ENCODE measurements at places on chromosomes 12 and 14.

GRCh38 chr12:54324617-54325441 is at the start of gene COPZ1:
COPZ1 (plus strand) TSS chr12:54325131; CDS start chr12:54325164, 33 bp downstream.
- peak; percentile 97 for DNase-seq

- peak; percentile 68 for DNase-seq
Observed at GRCh38 chr14:97456958-97457357, 659.8 kb downstream of the VRK1 start.

- DNase-seq = no peak
Observed at GRCh38 chr12:91331371-91331770, 148.8 kb upstream of the DCN start.

GRCh38 chr12:125402874-125403789 is 337.9 kb downstream of the AACS start:
- DNase-seq = no peak

DNA sequence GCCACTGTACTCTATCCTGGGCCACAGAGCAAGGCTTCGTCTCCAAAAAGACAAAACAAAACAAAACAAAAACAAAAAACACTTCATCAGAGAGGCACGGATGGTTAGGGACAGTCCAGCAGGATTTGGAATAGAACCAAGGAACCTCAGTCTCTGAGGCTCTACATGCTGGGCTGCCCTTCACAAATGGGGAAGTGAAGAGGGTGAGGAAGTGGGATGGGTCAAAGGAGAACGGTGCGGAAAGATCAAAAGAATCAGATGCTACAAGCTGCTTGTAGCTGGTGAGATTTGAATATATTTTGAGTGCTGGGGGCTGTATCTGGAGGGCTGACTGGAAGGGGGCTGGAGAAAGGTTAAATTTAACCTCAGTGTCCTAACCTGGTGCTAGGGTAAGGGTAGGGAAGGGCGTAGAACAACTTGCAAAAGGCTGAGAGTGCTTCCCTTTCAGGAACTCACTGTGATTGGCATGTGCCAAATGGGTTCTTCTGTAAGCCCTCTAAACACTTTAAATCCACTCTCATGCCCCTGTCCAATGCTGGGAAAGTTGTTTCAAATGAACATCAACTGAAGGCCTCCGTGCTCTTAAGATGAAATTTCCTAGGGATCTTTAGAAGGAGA is 4.6 kb downstream of the FOXJ2 start:
- DNase-seq = no peak

- DNase-seq = peak; percentile 10
Observed at GRCh38 chr12:109730306-109731145, 16.9 kb downstream of the FAM222A start.

DNA sequence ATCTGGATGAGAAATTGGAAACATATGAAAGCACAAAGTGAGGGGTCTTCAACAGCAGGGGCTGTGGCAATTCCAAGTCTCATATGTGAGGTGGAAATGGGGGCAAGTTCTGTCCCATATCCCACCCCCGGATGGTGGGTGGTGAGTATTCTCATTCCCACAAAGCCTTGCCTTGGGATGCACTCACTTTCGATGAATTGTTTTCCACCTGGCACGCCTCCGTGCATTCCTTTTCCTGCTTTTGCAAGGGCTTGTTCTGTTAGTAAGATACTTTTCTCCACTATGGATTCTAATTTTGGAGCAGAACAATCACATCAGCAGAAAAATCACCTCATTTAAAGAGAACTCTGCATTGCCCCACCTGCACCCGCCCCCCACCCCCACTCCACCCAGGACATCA is 3.1 kb downstream of the LACRT start:
- DNase-seq = no peak

DNA sequence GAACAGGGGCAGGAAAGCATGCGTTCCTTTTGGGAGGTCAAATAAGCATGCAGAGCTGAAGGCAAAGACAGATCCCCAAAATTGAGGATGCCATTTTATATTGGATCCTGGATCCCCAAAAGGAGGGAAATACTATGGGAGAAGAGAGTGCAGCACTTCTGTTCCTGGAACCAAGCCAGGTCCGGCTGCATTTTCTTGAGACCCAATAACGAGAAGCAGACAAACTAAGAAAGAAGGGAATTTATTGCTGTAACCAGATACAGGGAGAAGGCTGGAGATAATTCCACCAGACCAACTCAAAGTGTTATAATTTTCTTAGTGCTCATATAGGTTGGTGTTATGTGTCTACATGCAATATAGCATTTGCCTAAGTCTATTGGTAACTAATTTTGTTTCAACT is 60.8 kb downstream of the PDE6H start:
- no peak for DNase-seq

DNA sequence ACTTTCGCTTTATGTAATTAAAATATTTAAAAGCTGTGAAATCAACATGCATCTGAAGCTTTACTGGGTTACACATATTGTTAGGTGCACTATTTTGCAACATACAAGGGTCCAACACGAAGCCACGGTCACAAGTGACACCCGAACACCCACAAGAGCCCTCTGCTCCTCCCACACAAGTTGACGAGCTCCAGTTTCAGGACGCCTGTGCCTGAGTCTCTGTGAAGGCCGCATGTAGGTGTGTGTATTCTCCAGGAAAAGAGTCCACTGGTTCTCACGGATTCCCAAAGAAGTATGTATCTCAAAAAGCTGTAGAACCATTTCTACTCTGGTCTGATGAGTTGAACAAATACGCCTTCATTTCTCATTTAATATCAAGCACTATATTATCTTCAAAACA is 12.0 kb downstream of the SLC15A4 start:
- DNase-seq = no peak

DNA sequence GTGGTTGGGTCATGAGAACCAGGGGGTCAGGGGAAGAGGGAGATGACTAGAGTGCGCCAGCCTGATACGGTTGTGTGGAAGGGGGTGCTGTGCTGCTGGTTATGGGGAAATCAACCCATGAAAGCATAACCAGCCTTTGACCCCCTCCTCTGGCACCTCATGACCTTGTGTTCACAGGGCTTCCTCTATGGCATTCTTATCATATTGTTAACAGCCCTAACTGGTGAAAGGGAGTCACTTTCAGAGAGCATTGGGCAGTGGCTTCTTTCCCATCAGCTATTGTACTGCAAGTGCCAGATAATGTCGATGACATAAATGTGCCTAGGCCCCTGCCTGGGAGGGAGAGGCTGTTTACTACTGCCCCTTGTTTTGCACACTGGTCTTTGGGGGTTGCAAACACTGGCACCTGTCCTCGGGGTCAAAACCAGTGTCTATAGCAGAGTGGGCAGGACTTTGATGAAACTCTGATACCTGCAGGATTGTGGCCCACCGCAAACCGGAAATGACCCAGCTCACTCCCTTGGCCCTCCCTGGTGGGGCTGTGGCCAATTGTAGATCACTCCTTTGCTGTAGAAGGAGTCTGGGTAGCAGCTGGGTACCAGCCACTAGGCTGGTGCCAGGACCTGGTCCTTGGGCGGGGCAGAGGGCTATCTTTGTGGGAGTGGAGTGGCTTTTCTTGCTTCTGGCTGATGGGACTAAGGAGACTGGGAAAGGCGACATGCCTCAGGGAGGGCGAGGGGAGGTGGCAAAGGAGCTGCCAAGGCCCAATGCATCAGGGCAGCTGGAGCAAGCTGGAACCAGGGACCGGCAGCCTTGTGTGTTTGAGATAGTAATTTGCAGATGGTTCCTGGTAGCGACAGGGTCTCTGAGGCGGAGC is 634 bp upstream of the TMEM63C start:
- DNase-seq = no peak

DNA sequence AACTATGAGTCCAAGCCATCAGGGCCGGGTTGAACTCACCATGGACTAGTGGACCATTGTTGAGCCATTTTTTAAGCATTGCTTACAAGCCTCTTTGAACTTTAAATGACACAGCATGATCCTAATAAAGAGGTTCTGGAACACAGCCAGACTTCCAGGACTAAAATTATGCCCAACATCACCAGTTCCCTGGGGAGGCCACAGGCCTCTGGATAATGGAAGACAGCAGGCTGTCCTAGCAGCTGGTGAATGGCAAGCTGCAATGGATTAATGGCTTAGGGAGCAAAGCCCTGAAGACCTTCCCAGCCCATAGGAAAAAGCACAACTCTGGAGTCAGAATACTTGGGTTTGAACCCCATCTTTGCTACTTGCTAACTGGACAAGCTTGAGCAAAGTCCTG is 71.3 kb downstream of the FLRT2 start:
- DNase-seq = no peak

- DNase-seq = no peak
Observed at GRCh38 chr14:70021548-70022220, 142.5 kb downstream of the SMOC1 start.

DNA sequence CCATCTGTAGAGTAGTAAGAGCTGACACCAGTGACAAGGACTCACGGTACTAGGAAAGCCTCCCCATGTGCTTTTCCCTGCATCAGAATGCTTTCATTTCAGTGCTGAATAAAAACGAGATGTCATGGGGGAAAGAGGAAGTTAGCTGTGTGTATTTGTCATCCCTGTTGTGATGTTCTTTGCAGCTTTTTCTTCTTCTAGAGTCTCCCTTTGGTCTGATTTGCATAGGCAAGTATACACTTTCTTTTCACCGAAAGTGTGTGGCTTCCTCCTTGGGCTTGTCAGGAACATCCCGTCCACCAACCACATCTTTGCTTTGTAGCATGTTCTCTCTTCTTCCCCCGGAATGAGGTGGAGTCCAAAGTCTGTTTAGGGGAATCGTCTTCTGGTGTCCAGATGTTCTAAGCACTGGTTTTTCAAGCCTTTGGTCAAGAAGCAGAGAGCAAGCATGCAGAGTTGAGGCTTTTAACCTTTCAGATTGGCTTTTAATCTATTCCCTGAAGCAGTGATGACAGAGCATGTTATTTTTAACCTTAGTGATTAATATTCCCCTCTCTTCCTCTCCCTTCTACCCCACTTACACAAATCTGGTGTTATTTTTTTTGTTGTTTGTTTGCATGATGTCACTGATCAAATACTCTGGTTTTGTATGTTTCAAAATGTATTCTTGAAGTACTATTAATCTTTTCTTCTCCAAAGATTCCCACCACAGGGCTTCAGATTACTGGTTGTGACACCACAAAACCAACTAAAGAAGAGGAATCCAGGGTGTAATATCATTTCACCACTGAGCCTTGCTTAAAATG is 163.4 kb downstream of the SAMD4A start:
- DNase-seq = peak; percentile 52

DNA sequence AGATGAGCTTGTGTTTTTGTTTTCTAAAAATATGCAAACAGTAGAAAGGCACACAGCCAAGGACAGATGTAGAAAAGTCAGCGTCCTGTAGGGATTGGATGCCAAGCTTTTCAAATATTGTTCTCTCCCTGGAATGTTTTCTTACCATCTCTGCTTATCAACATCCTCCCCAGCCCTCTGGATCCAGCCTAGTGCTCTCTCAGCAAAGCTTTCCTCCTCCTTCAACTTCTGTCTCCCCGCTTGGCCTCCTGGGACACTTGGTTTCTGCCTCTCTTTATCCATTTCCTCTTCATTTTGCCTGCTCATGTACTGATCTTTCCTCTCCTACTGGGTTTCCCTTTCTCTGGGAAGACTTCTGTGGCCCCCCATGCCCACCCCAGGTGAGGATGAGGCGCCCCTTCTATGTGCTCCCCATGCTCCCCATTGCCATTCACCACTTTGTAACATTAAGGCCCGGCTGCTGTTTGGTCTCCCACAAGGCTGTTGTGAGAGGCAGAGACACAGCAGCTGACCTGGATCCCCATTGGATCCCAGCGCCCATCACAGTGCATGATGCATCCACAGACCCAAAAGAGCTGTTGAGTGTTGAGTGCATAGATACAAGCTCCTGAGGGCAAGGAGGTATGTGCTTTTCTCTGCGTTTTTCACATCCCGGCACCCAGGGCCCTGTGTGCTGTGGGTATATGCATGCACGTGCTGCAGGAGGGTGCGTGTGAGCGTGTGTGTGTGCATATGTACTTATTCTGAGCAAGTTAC is 38.2 kb downstream of the EVL start:
- DNase-seq = peak; percentile 43

DNA sequence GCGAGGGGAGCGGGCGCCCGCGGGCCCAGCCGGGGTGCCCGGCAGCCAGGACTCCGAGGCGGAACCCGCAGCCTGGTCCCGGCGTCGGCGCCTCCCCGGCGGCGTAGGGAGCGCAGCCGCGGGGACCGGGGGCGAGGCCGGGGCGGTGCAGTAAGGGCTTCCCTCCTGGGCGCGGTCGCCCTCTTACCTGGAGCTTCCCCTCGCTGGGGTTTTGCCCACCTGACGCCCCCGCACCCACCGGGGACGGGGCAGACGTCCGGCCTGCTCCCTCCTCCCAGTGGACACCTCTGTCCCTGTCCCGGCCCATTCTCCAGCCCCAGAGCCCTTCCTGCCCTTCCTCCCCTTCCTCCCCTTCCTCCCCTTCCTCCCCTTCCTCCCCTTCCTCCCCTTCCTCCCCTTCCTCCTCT is 413 bp upstream of the TUBA1C start:
- DNase-seq = no peak

GRCh38 chr12:5318874-5319273 is 113.0 kb upstream of the NTF3 start:
- no peak for DNase-seq

DNA sequence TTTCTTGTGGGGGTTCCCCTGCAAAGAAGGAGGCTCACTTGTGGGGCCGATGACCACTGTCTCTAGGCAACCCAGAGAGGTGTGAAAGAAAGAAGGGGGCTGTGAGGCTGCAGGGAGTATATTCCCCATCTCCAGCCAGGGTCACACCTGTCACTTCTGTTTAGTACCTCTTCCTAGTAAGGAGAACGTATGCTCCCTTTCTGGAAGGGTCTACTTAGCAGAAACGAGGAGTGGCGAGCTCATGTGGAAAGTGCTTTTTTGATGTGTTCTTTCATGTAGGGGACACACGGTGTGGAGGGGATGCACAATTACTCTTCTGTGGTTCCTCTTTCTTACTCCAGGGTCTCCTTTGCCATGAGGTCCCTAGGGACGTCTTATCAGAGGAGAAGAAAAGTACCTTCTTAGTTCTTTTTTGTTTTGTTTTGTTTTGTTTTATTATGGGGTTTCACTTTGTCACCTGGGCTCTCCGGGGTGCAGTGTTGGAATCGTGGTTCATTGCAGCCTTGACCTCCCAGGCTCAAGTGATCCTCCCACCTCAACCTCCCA is 58.3 kb downstream of the PRKCH start:
- no peak for DNase-seq

DNA sequence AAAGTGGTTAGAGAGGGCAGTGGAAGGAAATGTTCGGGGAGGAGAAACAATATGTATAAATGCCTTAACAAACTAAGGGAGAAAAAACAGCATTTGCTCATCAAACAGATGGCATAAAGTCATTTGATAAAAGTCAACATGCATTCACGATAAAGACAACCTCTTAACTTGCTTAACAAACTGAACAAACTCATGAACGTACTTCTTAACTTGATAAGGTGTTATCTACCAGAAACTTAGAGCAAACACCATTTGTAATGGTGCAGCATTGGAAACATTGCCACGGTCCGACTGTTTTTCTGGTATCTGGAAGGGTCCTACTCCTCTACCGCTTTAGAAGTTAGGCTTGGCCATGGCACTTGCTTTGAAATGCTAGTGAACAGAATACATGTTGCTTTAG is 4.2 kb upstream of the RPS6KL1 start:
- DNase-seq = no peak

DNA sequence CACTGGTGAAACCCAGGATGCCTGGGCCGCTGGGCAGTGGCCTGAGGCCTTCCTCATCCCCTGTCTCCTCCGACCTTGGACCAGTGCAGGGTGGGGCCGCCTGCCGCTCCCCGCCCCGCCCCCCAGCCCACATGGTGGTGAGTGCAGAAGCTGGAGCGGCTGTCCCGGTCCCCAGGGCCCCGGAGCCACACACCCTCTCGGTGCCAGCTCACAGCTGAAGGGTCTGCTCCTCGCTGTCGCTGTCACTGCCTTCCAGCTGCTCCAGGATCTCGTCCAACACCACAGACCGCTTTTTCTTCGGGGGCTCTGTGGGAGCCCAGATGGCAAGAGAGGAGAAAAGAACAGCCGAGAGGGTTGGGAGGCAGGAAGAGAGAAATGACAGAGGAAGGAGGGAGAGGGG is 143.1 kb downstream of the RBM19 start:
- no peak for DNase-seq

Data from activated naive CD4-positive, alpha-beta T cell treated with anti-CD3 and anti-CD28 coated beads, Interleukin-2, amount 10 ng/mL, durations not matched to agents 7 days and 5 days (primary cell).